ENCODE measurements at places on chromosomes 2 and 18.
A peak's percentile ranks its signal among the peaks of the same experiment; 100 is the strongest.

DNA sequence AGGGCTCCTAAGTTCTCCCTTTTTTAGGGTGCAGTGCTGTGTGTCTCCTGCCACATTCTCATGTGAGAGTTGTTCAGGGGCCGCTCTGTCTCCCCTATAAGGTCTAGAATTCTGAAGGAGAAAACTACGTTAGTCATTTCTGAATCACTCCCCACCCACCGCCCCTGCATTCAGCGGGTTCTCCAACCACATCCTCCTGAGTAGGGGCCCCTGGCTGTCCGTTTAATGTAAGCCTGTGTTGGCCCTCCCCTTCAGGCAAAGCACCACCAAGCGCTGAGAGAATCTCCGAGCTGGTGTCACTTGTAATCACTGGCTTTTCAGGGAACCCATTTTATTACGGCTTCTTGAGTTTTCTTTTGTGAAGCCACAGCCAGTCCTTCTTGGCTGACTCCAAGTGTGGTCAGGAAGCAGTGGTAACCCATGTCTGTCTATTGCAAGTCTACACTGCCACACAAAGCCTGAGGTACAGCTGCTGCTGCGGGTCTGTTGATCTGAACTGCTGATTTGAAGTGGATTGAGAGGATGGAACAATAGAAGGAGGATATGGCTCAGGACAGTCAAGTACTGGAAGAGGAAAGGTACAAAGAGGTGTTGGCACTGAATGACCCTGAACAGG, 16.9 kb downstream of the LCT start:
- no peak for DNase-seq

GRCh38 chr18:10681581-10682367, 155.9 kb downstream of the NAPG start:
- no peak for DNase-seq

GRCh38 chr2:172765662-172766061, 30.0 kb downstream of the RAPGEF4 start:
- no peak for DNase-seq

GRCh38 chr2:189466046-189466445, 24.8 kb downstream of the WDR75 start:
- no peak for DNase-seq

- DNase-seq, result no peak
Measured at GRCh38 chr2:116435648-116436047, 1378.8 kb upstream of the DDX18 start.

- DNase-seq, result no peak
Measured at GRCh38 chr2:224525774-224526173, 59.4 kb downstream of the CUL3 start.

- peak; percentile 82 for DNase-seq
Measured at GRCh38 chr2:30208453-30208852, 22.9 kb upstream of the LBH start.

DNA sequence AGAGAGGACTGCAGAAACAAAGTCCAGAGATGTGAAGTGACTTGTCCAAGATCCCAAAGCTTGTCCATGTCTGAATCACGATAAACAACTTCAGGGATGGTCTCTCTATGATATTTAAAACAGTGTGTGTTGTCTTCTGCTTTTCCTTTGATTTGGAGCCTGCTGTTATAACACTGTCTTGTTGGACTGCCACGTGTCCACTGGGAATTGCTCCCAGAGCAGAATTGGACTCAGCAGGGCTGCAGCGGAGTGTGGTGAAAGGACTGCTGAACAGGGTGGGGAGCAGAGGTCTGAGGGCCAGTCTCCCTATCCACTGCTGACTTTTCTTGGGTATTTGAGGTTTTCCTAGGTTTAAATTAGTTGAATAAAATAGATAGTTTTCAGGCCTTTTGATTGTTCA, 68.3 kb downstream of the IL1R2 start:
- no peak for DNase-seq

- DNase-seq, result no peak
Measured at GRCh38 chr2:15601681-15602080, 10.0 kb downstream of the DDX1 start.

- DNase-seq, result no peak
Measured at GRCh38 chr2:134671513-134671912, 47.3 kb downstream of the TMEM163 start.

- no peak for DNase-seq
Measured at GRCh38 chr2:694906-695510, 17.8 kb upstream of the TMEM18 start.

- no peak for DNase-seq
Measured at GRCh38 chr2:175001566-175001965, 3.6 kb downstream of the CHN1 start.

- DNase-seq, result no peak
Measured at GRCh38 chr2:36396878-36397539, 41.4 kb downstream of the CRIM1 start.

GRCh38 chr18:76460482-76460881, 34.6 kb downstream of the ZNF516 start:
- DNase-seq, result peak; percentile 44

GRCh38 chr2:41313082-41313481, 734.7 kb upstream of the PKDCC start:
- DNase-seq, result no peak

- no peak for DNase-seq
Measured at GRCh38 chr2:47309472-47309951, 93.4 kb upstream of the MSH2 start.

DNA sequence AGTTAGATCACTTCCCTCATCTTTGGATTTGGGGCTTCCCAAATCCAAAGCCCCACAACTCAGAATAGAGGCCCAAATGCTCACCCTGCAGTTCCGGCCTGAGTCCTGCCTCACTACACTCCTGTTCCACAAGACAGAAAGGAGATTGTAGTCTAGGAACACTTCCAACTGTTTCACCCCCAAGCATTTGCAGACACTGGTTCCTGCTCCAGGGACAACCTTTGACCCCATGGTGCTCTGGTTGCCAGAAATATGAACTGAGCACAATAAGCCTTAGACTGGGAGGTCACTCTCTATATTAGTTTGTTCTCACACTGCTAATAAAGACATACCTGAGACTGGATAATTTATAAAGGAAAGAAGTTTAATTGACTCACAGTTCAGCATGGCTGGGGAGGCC, 49.0 kb downstream of the HRH4 start:
- DNase-seq, result no peak

DNA sequence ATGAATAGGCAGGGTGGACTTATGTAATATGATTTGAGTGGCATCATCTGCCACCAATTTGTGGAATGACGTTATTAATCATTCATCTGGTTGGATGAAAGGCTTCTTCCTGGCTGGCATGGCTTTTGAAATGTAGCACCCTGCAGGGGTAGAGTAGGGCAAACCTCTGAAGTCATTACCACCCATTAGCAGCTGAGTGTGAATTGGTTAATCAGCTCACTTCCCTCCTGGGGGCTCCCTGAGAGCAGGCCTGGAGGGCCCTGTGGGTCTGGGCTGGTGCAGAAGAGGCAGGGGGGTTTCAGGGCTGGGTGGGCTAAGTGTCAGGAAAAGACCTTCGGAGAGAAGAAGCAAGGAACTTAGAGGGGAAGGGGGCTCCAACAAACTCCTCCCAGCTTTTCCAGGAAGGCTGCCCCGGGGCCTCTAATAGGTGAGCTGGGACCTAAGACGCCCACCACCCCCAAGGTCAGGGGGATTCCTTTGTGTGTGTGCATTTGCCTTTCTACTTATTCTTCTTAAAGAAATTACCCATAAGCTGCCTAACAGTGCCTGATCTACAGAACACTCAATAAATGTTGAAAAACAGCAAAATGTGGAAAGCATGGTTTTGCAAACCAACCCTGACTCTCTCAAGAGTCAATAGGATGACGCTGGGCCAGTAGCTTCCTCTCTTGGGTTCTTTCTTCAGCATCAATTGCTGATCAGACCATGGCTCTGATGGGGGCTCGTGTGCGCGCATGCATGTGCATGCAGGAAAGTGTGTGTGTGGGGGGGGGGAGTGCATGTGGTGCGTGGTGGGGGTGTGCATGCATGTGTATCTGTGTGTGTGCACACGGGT, 49.7 kb upstream of the ZNF516 start:
- no peak for DNase-seq

DNA sequence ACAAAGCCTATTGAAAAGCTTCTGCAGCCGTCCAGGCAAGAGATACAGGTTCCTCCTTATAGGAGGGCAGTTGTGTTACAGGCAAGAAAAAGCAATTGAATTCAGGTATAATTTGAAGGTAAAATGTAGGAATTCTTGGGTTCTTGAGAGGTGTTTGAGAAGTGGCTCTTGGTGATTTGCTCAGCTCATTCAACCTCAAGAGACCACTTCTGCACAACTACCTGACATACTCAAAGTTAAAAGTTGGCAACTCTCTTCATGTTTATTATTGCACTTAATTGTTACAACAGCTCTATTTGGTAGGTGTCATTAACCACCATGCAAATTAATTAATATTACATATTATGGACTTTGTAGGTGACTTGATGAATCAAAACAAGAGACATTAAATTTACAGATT, 753.2 kb downstream of the ADCYAP1 start:
- no peak for DNase-seq

GRCh38 chr2:53584986-53585385, 182.6 kb upstream of the CHAC2 start:
- DNase-seq, result no peak

DNA sequence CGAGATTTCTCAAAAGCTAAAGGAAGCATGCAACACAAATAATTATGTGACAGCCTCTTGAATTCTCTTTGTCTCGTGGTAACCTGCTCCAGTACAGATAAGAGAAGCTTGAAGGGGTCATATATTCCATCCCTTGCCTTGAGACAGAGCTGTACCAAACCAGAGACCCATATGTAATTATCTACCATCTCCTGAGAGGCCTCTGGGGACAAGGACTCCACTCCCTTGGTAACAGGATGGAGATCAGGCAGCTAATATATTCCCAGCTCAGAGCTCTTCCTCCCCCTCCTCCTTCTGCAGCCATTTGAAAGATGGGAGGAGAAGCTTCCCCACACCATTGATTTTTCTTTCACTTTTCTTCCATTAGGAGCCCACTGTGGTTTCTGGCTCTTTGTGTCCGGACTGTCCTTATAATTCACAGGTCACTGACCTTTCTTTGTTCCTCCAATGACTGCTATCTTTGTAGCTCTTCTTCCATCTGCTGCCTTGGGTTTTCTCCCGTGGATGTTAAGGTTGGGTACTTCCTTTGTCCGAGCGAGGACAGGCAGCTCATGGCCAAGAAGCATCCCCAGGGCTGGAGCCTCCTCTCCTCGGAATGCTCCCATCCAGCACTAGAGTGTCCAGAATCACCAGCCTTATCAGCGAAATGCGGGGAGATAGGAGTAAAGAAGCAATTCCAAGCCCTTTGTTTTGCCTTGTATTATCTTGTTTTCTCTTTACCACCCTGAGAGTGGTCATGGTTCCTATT, 72.6 kb upstream of the STPG4 start:
- DNase-seq, result no peak

Measured in cardiac fibroblast (primary cell).